ENCODE measurements at places on chromosomes 5 and 9. TPM values are rescaled to one million over a fixed set of nuclear protein-coding genes. Genes with fewer than 3 reads are reported as not detected.
A peak's percentile ranks its signal among the peaks of the same experiment; 100 is the strongest.

IFNA21 gene
- total RNA-seq: not detected

KIF27 gene
- total RNA-seq: 2.6 TPM

DNA sequence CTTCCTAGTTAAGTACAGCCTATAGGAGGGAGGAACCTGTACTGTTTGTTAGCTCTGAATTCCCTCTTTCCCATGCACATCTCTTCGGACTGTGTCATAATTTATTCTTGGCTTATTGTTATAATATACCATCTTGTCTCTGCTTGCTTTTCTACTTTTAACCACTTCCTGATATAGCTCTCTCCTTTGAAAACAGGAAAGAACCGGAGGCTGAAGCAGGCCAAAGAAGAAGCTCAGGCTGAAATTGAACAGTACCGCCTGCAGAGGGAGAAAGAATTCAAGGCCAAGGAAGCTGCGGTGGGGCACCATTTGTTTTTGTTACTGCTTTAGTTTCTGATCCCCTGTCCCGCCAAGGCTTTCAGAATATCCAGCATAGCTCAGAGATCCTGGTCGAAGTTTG lies 4.8 kb downstream of the ATP6V1G1 start:
- peak; percentile 27 for ATAC-seq

INSL4 gene
- total RNA-seq: not detected

GRCh38 chr9:69254223-69254622 lies 70.8 kb upstream of the ENTREP1 start:
- no peak for ATAC-seq
